ENCODE measurements at places on chromosomes 2 and 18. TPM values are rescaled to one million over a fixed set of nuclear protein-coding genes. Genes with fewer than 3 reads are reported as not detected.

The ZSWIM2 gene
- not detected for total RNA-seq

The SLC4A5 gene
- 0.82 TPM for total RNA-seq

The ESPNL gene
- total RNA-seq: 0.50 TPM

The EMILIN1 gene
- 53.2 TPM for total RNA-seq

The GPR45 gene
- total RNA-seq: not detected

The DUSP19 gene
- total RNA-seq: 14.1 TPM

The SOCS6 gene
- 25.4 TPM for total RNA-seq

The HJURP gene
- 0.47 TPM for total RNA-seq

The PNPT1 gene
- total RNA-seq: 24.6 TPM

The DLX2 gene
- not detected for total RNA-seq

The ACTG2 gene
- total RNA-seq: 1.7 TPM

The LTBP1 gene
- total RNA-seq: 143 TPM

The SPATA3 gene
- total RNA-seq: not detected

The NIF3L1 gene
- 22.1 TPM for total RNA-seq

The NEU2 gene
- total RNA-seq: not detected

The PPP1R1C gene
- 33.1 TPM for total RNA-seq

The PLB1 gene
- total RNA-seq: 1.4 TPM

The POLR1A gene
- total RNA-seq: 25.8 TPM

The TIMM21 gene
- total RNA-seq: 141 TPM

The HOXD10 gene
- total RNA-seq: not detected

The SLC8A1 gene
- total RNA-seq: 1,351 TPM

The AQP4 gene
- total RNA-seq: 22.2 TPM

The KLHL41 gene
- 113 TPM for total RNA-seq

The SP9 gene
- not detected for total RNA-seq
